ENCODE measurements at places on chromosomes 2 and 18.

GRCh38 chr2:70084973-70085710, 2.1 kb upstream of the PCBP1 start:
- peak; percentile 47 for DNase-seq

DNA sequence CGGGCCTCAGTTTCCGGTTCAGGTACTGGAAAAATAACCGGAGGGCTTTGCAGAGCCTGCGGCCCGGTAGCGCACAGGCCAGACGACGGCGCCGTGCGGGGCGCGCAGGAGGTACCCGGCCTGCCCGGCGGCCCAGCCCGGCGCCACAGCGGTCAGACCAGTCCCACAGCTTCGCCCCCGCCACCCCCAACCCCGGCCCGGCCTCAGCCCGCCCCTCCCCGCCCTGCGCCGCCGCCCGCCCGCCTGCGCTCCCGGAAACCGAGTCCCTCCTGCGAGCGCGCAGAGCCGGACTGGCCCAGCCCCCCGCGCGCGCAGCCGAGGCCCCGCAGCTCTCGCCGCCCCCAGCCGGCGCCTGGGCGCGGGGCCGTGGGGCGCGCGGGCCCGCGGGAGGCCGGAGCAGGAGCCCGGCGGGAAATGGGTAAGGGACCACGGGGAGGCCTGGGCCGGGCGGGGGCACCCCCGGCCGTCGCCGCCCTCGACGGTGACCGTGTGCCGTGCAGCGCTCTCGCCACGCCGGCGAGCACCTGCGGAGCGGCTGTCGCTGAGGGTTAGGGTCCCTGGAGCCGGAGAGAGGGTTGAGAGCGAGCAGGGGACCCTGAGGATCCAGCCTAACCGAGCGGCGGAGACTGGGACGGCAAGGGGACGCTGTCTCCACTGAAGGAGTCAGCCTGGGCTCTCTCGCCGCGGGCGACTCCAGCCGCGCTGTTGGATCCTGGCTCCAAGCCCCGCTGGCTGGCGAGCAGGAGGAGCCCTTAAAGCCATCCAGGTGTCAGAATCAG, 16.5 kb upstream of the PSD4 start:
- no peak for DNase-seq

GRCh38 chr2:178452870-178453269, 1.7 kb downstream of the PJVK start:
- no peak for DNase-seq

DNA sequence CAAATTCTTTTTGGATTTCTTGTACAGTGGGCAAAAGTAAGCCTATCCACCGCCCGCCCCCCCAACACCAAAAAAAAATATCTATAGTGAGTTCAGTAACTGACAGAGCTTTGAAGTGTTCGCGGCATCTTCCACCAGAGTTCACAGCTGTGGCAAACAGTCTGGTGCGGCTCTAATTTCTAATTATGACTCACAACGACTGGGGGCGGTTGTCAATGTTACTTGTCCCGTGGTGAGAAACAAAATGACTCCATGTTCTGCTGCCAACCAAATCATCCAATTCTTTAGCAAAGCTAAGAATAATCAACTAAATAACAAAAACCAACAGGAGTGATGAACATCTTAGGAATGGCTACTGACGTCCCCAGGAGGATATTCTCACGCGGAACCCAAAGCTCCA, 392.5 kb upstream of the SALL3 start:
- no peak for DNase-seq

DNA sequence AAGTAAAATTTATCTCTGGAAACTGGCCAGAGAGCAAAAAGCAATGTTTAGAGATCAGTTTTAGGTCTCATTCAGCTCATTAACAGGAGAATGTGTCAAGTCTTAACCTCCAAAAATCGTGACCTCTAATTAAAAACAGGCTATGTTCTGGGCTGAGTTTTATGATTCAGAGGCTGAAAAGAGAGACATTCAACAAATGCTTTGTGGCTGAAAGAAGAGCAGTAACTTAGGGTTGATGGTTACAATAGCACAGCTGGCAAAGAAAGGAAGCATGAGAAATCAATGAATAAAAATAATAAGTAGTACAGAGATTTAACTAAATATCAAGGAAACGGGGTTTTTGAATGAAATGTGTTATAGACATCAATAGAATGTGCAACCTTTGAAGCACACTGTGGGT, 13.1 kb downstream of the TGIF1 start:
- no peak for DNase-seq

Data from NCI-H748 treated with DMSO at 0.1 percent for 48 hours (cell line).